ENCODE measurements at places on chromosomes 7 and 10.
A peak's percentile ranks its signal among the peaks of the same experiment; 100 is the strongest.

DNA sequence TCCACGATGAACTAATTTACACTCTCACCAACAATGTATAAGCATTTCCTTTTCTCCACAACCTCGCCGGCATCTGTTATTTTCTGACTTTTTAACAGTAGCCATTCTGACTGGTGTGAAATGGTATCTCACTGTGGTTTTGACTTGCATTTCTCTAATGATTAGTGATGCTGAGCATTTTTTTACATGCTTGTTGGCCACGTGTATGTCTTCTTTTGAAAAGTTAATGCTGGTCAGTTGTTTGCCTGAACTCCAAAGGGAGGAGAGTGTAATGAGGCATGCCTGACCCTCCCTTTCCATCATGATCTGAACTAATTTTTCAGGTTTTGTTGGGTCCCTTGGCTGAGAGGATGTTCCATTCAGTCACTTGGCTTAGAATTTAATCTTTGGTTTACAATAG is 50.7 kb upstream of the SVIL start:
- DNase-seq = no peak

GRCh38 chr10:88508796-88509195 is 74.3 kb downstream of the RNLS start:
- DNase-seq = no peak

GRCh38 chr10:91677911-91678310 is 45.0 kb upstream of the PPP1R3C start:
- DNase-seq = no peak

- no peak for DNase-seq
These were observed 946.8 kb upstream of the POT1 start for GRCh38 chr7:125876431-125876830.

DNA sequence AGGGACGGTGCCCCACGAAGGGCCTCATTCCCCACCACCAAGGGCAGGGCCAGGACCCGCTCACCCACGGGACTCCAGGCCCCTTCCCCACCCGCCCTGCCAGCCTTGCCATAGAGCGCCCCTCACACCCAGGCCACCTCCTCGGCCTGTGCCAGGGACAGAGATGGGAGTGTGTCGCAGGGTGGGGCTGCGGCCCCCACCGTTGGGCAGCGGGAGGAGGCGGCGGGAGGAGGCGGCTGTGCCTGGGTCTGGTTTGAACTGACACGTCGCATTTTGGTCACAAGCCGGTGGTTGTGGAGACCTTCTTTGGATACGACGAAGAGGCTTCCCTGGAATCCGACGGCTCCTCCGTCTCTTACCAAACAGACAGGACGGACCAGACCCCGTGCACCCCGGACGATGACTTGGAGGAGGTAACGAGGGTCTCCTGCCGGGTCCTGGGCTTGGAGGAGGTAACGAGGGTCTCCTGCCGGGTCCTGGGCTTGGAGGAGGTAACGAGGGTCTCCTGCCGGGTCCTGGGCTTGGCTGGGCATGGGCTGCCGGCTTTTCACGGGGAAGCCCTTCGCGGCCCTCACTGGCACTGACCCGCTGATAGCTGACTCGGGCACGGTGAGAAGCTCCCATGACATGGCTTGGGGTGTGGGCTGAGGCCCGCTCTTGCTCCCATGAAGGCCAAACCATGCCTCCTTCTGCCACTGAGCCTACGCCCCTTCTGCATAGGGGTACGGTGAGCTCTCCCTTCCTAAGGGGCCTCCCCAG is 46.4 kb upstream of the DPYSL4 start:
- DNase-seq = no peak

DNA sequence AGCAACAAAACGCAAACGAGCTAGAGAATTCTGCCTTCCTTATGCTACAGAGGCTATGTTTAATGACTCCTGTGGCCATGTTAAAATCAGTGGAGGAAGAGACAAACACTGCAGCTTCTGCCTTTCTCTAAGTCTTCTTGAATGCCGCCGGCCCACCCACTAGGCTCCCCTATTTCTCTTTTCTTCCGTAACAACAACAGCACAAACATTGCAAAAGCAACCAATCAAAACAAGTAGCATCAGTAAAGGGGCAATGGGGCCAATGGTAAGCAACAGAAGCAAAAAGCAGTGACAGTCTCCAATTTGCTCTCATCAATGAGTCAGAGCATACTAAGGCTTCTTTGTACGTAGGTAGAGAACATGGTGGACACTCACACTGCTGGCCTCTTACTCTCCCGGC is 26.8 kb downstream of the DNAJC1 start:
- DNase-seq = no peak

DNA sequence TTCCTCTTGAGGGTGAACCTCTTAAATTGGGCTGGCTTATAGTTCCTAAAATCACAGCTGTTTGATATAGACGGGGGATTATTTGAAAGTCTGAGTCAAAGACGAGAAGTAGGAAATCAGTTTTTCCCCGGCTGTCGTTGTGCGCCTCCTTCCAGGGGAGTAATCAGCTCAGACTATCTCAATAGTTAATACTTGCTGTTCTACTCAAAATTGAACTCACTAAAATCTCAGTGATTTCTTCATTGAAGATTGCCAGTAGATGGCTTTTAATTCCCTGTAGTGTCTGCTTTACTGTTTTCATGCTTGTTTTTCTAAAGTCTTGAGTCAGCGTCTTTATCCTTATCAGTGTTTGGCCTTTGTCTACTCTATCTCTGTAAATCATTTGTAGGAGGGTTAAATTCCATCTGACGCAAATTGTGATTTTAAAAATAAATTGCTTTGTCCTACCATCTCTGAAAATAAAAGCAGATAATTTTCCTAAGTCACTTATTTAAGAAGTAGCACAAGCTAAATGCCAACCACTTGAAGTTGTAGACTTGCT is 47.3 kb downstream of the CNNM2 start:
- DNase-seq = no peak

- DNase-seq = no peak
These were observed 20.3 kb downstream of the CPN1 start for GRCh38 chr10:100061401-100061800.

DNA sequence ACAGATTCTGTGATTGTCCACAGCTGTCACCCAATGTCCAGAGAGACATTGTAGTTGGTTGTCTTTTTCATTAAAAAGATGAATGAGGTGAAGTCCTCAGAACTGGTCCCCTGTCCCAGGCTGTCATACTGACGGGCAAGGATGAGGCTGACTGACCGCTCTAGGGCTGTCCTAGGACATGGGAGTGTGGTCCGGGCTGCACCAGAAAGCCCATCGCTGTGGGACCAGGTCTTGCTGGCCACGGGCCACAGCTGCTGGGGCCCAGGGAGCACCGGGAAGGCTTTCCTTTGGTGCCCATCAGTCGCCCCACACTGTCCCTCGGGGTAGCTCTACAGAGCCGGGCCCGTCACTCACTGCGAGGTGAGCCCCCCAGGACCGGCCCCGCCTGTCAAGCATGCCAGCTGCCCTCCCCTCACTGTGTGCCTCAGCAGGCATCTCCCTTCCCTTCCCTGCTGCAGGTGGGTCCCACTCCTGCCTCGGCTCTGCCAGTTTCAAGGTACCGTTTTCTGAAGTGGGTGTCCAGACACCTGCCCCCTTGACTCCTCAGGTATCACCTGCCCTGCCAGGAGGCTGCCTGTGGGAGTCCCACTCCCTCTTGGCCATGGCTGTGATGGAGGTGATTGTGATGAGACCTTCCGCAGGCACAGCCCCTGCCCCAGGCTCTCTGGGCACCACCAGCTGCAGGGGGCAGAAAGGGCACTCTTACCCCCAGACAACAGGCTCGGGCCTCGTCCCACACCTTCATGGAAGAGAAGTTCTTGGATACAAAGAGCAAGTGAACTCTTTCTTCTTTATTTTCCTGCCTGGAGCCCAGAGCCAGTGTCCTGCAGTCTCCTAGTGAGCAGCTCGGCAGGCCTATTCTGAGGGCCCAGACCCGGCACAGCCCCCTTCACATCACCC is 21.7 kb downstream of the LRRC27 start:
- no peak for DNase-seq

DNA sequence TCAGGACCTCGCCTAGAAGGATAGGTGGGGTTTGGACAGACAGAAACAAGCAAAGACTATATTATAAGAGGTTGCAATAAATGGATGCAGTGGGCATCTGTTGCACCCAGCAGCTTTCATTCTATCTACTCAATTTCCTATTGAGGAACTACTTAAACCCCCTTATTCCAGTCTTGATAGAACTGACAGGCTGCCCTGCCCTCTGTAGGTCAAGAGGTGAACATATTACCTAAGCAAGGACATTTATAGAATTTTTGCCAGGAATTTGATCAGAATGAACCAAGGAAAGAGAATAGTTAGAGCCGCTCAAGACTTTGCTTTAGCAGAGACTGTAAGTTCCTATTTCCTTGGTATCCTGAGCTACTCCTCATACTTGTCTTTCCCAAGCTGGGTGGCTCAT is 9.5 kb downstream of the VTI1A start:
- DNase-seq = no peak

DNA sequence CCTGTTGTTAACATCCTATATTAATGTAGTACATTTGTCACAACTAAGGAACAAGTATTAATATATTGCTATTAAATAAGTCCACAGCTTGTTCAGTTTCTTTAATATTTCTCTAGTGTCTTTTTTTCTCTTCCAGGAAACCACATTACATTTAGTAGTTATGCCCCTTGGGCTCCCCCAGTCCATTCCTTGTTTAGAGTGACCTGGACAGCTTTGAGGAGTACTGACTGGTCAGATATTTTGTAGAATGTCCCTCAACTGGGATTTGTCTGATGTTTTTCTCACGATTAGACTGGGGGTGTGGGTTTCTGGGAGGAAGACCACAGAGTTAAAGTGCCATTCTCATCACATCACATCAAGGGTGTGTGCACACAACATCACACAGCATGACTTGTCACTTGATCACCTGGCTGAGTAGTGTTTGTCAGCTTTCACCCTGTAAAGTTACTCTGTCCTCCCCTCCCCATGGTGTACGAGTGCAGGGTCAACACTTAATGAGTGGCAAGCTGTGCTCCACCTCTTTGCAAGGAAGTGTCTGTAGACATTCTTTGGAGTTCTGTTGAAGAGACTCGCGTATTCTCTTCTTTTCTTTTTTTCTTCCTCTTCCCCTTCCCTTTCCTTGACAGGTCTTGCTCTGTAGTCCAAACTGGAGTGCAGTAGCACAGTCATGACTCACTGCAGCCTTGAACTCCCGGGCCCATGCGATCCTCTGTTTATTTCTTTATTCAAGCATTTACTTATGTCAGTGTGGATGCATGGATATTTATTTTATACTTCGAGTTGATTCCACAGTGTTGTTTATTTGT is 10.2 kb downstream of the LMTK2 start:
- DNase-seq = no peak

GRCh38 chr7:157738066-157738460 is 401.3 kb downstream of the DNAJB6 start:
- DNase-seq = no peak

DNA sequence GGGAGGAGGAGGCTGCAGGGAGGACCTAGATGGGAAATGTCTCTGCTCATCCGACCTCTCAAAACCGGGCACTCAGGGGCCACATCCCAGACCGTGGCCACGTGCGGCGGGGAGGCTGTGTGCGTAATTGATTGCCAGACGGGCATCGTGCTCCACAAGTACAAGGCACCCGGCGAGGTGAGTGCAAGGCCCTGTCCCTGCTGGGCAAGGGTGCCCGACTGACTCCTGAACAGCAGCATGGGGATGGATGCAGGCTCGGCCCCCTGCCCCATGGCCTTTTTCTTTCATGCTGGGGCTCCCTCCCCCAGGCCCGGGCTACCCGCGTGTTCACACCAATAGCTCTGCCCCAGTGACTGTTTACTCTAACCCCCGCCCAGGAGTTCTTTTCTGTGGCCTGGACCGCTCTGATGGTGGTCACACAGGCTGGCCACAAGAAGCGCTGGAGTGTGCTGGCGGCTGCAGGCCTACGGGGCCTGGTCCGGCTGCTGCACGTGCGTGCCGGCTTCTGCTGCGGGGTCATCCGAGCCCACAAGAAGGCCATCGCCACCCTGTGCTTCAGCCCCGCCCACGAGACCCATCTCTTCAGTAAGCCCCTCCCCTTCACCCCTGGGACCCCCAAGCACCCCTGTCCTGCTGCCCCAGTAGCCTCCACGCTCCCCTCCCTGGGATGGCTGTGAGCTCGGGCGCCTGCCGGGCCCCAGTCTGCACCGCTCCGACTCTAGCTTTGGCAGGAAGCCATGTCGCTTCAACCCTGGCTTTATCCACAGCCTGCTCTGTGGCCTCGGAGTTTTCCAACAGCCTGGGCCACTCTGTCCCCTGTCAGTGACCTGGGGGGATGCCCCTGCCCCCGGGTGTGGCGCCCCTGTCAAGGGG is 3.9 kb downstream of the LRWD1 start:
- no peak for DNase-seq

DNA sequence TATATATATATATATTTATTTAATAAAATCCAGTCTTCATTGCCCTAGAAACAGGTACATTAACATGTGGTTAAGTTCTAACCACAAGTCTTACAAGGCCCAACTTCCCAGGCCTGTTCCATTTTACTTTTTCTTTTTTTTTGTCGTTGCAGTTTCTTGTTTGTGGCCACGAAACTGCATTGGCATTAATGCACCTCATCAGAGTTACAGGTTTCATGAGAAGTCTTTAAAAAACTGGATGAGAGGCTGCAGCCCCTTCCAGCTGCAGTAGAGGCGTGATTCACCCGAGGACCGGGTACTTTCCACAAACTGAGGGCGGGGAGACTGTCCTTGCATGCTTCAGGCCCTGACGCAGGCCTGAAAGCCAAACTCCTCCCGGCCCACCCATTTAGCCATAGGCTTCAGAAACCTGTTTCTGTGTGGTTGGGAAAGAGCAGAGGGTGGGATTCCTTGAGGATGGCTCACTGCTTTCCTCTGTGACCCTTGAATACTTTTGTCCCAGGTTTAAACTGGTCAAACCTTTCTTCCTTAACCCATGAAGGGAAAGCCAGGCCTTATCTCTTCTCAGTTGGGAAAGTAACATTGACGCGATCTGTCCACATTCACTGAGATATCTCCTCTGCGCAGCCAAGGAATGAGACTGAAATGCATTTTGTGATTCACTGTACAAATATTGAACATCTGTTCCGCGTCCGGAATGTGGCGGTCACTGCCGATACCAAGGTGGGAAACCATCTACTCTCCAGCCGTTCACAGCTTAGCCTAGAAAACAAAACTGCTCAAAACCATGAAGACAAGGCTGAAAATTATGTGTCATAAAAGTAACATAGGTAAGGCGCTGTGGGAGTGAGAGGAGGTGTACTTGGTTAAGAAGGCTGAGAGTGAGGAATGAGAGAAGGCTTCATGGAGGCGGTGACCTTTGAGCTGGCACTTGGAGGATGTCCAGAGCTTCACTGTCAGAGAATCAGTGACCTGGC is 311.7 kb downstream of the GATA3 start:
- no peak for DNase-seq

- DNase-seq = no peak
These were observed 607.8 kb downstream of the PTPRN2 start for GRCh38 chr7:157979636-157980340.

GRCh38 chr10:104630731-104631130 is 10.4 kb upstream of the SORCS3 start:
- DNase-seq = no peak

- no peak for DNase-seq
These were observed 162.1 kb upstream of the NOBOX start for GRCh38 chr7:144565586-144565985.

GRCh38 chr7:142908921-142909890 is 23.7 kb upstream of the TRPV6 start:
- DNase-seq = peak; percentile 18

GRCh38 chr7:122070834-122071233 is 73.2 kb downstream of the AASS start:
- no peak for DNase-seq

GRCh38 chr7:128755819-128756476 is 16.8 kb downstream of the CALU start:
- no peak for DNase-seq

- no peak for DNase-seq
These were observed 126.2 kb upstream of the LRRN3 start for GRCh38 chr7:110964775-110965174.

Measured in HCT116 (cell line).